ENCODE measurements at places on chromosomes 4 and X. TPM values are rescaled to one million over a fixed set of nuclear protein-coding genes. Genes with fewer than 3 reads are reported as not detected.

FAM9B gene
- 0.87 TPM for total RNA-seq

PRIMPOL gene
- 16.2 TPM for total RNA-seq

GALNTL6 gene
- total RNA-seq, result not detected

S100P gene
- total RNA-seq, result 3.4 TPM

SUPT20HL2 gene
- total RNA-seq, result not detected

SSX4B gene
- total RNA-seq, result not detected

CDKL2 gene
- total RNA-seq, result 0.57 TPM

CRLF2 gene
- total RNA-seq, result 5.6 TPM

LANCL3 gene
- 0.16 TPM for total RNA-seq

SPCS3 gene
- 197 TPM for total RNA-seq

CTAG2 gene
- not detected for total RNA-seq

LGI2 gene
- not detected for total RNA-seq

SPANXA2 gene
- total RNA-seq, result not detected

MAGEC2 gene
- not detected for total RNA-seq

EMD gene
- 95.6 TPM for total RNA-seq

HERC6 gene
- total RNA-seq, result 3.7 TPM

MAGEA12 gene
- not detected for total RNA-seq

MUC7 gene
- not detected for total RNA-seq

SMR3B gene
- not detected for total RNA-seq

ZNF711 gene
- total RNA-seq, result 0.48 TPM

IL21 gene
- 14.5 TPM for total RNA-seq

TEX13D gene
- 0.11 TPM for total RNA-seq

MAGEB2 gene
- not detected for total RNA-seq

TGIF2LX gene
- total RNA-seq, result not detected

PPARGC1A gene
- not detected for total RNA-seq

LIMCH1 gene
- total RNA-seq, result not detected

GRID2 gene
- not detected for total RNA-seq

P2RY10 gene
- 55.6 TPM for total RNA-seq

RASSF6 gene
- total RNA-seq, result not detected

SPANXD gene
- not detected for total RNA-seq

VSIG4 gene
- total RNA-seq, result not detected

USP53 gene
- total RNA-seq, result 6.6 TPM

KLHL34 gene
- total RNA-seq, result 0.23 TPM

CXCL11 gene
- not detected for total RNA-seq

ATP6AP1 gene
- total RNA-seq, result 47.4 TPM

SSX4 gene
- total RNA-seq, result not detected

GIMD1 gene
- total RNA-seq, result not detected

GAB3 gene
- total RNA-seq, result 4.3 TPM

MMRN1 gene
- not detected for total RNA-seq

ZNF732 gene
- not detected for total RNA-seq

TEX13B gene
- total RNA-seq, result not detected

CCDC120 gene
- 6.6 TPM for total RNA-seq

KLF3 gene
- total RNA-seq, result 0.62 TPM

OPRPN gene
- total RNA-seq, result not detected

GRPR gene
- not detected for total RNA-seq

FHIP1A gene
- total RNA-seq, result not detected

UGT2B10 gene
- not detected for total RNA-seq

ITM2A gene
- total RNA-seq, result 138 TPM

AR gene
- total RNA-seq, result 0.25 TPM

CT45A8 gene
- not detected for total RNA-seq

KCND1 gene
- 3.3 TPM for total RNA-seq

ATG4A gene
- total RNA-seq, result 8.0 TPM

MAGEB1 gene
- total RNA-seq, result not detected

TCEAL6 gene
- not detected for total RNA-seq

MAGEB17 gene
- total RNA-seq, result not detected

UGT2A3 gene
- not detected for total RNA-seq

All from activated T-helper 2 cell treated with anti-CD3 and anti-CD28 coated beads, Interferon-gamma antibody, Interleukin-2, Interleukin-4, amounts not matched to agents 10 μg/mL and 5 μg/mL and 100 μg/mL, durations not matched to agents 14 hours and 24 hours and 36 hours (primary cell).